ENCODE measurements at places on chromosomes 2 and 18.

GRCh38 chr2:58047373-58047935 is 848 bp downstream of the VRK2 start:
- DNase-seq = no peak

DNA sequence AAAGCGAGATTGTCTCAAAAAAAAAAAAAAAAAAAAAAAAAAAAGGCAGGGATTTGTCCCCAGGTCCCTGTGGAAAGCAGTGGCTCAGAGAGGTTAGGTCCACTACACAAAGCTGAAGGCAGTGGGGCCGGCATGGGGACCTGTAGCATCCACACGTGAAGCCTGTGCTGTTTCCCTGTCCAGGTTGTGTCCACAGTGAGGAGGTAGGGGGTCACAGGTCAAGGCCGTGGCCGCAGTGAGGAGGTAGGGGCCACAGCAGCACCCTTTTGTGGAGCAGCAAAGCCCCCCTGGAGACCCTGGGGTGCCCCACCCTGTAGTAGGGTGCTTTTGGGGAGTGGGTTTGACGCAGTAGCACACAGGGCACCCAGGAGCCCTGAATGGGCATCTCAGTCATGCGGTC is 14.0 kb downstream of the TMEM177 start:
- DNase-seq = no peak

GRCh38 chr2:150063432-150063889 is 424.0 kb downstream of the RND3 start:
- no peak for DNase-seq

DNA sequence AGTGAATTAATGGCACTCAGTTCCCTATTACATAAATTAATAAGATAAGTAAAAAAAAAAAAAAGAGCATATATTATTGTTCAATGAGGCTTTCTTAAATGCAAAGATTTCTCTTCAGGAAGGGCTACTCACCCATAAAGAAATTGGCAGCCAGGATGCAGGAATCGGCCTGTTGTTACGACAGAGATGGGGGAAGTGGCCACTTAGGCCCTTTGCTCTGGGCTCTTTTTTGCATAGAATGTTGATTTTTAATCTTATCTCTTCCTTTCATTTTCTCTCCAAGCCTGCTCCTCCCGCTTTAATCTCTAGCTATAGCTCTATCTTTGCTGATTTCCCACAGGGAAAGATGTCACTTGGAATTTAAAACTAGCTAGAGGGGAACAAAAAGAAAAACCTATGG is 391.8 kb upstream of the CRIM1 start:
- no peak for DNase-seq

DNA sequence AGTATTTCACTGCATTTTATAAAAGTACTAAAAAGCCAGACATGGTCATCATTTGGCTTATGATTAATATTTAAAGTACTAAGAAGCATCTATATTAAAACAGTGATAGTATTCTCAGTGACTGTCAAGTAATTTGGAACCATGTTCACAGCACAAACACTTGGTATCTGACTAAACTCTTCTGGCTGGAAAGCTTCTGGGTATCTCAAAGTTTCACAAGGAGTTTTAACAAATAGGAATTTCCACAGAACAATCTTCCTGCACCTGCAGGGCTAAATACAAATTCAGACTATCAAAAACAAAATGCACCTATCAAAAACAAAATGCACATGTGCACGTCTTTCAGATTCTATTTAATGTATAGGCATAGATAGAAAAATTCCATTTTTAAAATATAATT is 158.8 kb downstream of the L3MBTL4 start:
- no peak for DNase-seq

GRCh38 chr2:60023256-60023985 is 530.0 kb downstream of the BCL11A start:
- DNase-seq = no peak

DNA sequence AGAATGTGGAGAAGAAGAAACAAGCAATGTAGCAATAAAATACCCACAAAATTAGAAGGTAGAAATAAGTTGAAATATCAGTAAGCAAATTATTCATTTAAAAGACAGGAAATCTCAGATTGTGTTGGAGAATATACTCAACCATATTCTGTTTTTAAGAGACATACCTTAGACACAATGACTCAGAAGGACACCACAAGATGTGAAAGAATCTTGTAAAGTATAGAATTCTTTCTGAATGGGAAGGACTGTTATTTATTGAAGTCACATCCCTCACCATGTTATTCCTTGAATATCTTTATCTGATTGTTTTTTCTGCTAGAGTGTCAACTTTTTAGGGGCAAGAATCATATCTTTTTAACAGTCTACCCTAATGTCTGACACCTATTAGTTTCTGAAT is 50.4 kb downstream of the CTAGE1 start:
- no peak for DNase-seq

DNA sequence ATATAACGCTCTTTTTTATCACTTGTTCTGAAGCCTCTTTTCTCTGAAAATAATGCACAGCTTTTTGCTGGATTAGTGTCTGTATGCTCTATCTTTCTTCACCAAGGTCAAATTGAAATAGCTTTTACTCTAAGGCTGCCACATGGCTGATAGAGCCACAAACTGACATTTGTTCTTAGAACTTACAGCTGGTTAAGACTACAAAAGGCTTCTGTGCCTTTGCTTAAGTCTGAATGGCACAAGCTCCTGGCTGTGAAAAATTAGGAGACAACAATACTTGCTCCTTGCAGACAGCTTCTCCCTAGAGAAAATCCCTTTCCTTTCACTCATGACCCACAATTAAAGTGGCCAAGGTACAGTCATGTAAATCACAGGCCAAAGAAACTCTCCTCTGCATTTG is 515.3 kb downstream of the DSC3 start:
- no peak for DNase-seq

DNA sequence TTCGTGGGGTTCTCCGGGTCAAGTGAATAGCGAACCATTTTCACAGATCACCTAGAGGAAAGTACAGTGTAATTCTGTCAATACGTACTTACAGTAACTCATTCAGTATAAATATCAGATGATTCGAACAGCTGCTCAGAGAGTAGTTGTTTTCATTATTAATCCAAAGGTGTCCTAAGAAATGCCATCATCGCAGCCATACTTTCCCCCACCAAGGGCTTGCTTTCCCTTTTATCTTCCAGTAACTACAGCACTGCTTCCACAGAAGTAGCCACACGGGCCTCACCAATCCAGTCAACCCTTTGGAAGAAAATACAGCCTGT is 4.5 kb upstream of the C18orf32 start:
- no peak for DNase-seq

- no peak for DNase-seq
Measured at GRCh38 chr18:62023536-62023935, 130.7 kb upstream of the RNF152 start.

GRCh38 chr2:196413821-196414274 is 225.7 kb upstream of the CCDC150 start:
- DNase-seq = no peak

DNA sequence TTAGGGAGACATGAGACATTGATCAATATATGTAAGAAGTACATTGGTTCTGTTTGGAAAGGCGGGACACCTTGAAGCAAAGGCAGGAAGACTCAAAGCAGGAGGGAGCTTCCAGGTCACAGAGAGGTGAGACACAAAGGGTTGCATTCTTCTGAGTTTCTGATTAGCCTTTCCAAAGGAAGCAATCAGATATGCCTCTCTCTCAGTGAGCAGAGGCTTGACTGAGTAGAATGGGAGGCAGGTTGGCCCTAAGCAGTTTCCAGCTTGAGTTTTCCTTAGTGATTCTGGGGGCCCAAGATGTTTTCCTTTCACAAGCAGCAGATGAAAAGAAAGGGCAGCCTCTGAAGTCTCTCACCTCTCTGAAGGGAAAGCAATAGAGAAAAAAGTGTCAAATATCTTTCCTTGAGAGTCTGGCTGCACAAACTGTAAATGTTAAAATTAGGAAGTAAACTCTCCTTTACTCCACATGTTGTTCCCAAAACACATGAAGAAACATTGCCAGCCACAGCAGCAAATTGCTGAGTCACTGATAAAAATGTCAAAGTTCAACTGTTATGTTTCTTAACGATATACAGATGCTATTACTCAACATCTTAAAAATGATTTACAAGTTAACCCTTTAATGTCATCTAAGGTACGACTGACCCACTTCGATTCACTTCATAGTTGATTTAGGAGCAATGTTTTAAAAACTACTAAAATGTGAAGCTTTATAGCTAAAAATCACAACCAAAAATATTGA is 40.3 kb downstream of the CYB5A start:
- no peak for DNase-seq

DNA sequence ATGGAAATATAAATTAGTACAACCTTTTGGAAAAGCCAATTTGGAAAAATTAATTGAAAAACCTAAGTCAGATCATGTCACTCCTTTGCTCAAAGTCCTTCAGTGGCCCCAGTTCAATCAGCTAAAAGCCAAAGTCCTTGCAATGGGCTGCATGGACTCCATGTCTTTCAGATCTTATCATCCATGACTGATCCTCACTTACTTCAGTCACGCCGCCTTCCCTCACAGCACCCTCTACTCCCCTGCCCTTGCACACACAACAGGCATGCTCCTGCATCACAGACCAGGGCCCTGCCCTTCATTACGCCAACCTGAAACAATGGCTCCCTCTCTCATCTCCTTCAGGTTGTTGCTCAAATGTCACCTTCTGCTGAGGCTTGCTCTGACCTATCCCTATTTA is 15.6 kb downstream of the KANSL3 start:
- DNase-seq = no peak

DNA sequence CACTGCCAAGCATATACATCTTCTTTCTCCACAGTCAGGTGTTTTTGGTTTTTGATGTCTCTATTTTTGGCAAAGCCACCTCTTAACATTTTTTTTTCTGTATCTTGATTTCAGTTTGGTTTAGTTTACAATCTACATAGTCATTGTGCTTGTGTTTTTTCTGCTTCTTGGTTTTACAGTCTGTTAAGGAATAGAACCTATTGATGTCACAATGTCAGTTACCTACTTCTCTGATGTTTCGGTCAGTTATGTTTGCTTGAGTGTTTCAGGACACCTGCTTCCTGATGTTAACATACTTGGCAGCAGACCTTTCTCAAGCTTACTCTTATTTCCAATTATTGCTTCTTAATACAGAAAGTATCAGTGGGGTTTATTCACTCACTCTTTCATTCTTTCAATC is 253.3 kb downstream of the SPAG16 start:
- no peak for DNase-seq

GRCh38 chr18:47709556-47709955 is 220.9 kb downstream of the SMAD2 start:
- DNase-seq = no peak

DNA sequence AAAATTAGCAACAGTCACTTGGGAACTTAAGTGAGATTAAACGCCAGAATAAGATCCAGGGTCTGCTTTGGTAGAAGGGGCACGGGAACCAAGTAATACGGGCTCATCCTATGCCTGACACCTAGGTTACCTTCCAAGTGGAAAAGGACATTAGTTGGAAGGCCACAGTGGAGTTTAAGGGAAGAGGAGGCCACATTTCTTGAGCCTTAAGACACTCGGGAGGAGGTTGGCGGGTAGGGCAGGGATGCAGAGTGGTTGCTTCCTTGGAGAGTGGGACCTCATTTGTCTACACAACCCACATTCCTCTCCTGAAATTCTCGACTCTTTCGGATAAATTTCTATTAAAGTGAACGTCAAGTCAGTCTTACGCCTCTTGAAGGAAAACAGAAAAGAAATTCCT is 510 bp upstream of the DNAH6 start:
- DNase-seq = no peak

GRCh38 chr2:45345331-45346234 is 265.5 kb downstream of the SRBD1 start:
- no peak for DNase-seq

GRCh38 chr2:77602771-77603170 is 80.6 kb upstream of the LRRTM4 start:
- DNase-seq = no peak

GRCh38 chr18:45044787-45045186 is 364.1 kb downstream of the SETBP1 start:
- no peak for DNase-seq

GRCh38 chr2:210112871-210113270 is 58.3 kb downstream of the KANSL1L start:
- DNase-seq = no peak

GRCh38 chr18:42053188-42053781 is 98.3 kb downstream of the PIK3C3 start:
- DNase-seq = no peak

DNA sequence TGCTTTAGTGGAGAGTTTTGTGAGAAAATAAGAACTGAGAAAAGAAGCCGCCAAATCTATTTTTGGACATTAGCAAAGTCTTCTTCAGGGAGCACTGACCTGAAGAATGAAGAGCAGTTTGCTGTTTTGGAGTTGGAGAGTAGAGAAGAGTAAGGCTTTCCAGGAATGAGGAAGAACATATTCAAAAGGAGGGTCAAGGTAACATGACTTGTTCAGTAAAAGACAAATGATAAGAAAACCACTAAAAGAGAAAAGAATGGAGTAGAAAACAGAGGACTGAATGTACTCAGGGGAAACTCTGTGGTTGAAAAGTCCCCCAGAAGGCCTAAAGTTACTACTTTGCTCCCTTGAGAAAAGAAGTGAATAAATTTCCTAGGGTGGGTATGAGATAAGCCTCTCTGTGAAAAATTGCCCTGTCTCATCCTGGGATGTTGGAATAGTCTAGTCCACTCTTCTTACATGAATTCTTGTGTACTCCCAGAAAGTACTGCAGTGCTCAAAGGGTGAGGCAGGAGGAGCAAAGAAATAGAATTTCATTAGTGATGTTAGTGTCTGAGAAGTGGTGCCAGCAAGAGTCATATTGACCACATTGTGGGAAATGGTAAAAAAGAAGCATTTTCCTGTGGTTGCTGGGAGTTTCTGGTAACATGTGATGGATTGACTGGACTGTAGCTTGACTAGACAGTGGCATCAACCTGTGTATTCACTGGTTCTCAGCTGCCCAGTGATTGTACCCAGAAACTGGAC is 27.8 kb downstream of the MBD5 start:
- DNase-seq = no peak

GRCh38 chr2:128809259-128809636 is 490.6 kb upstream of the HS6ST1 start:
- DNase-seq = no peak

GRCh38 chr2:112784199-112785189 is at the start of gene IL1A:
TSS of gene IL1A (minus strand) at chr2:112784493. CDS start at chr2:112783770, 723 bp downstream.
- no peak for DNase-seq

- DNase-seq = no peak
Measured at GRCh38 chr18:23650968-23651927, 11.5 kb downstream of the ANKRD29 start.

DNA sequence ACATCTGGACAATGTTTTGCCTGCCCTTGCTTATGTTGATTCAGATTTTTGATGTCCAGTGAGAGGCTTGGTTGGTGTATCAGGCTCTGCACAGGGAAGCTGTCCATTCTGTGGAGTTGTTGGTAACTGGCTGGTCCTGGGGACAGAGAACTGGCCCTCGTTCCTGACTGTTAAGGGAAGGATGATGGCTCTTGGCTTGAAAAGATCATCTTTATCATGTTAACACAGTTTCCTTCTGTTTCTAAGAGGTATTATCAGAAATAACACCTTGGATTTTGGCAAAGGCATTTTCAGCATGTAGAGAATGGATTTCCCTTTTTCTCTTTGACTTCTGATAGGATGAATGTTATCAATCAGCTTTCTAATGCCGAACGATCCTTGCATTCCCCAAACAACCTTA is 19.3 kb downstream of the STK25 start:
- DNase-seq = no peak

GRCh38 chr2:180359522-180360282 is 352.6 kb upstream of the CWC22 start:
- no peak for DNase-seq

Data from iPS DF 19.7 (cell line).